Fibroblast of lung (primary cell): ENCODE measurements at places on chromosomes 7 and 10. TPM values are rescaled to one million over a fixed set of nuclear protein-coding genes. Genes with fewer than 3 reads are reported as not detected.

The VWDE gene
- total RNA-seq: under 0.01 and 0.17 TPM in 2 replicates

The GCC1 gene
- total RNA-seq: 38.8 and 39.0 TPM in 2 replicates

The ZNF736 gene
- total RNA-seq: 5.9 and 10.2 TPM in 2 replicates

The TLL2 gene
- total RNA-seq: 0.17 and 0.26 TPM in 2 replicates

The SKIDA1 gene
- 0.50 and 0.51 TPM in 2 replicates for total RNA-seq

The CHN2 gene
- 0.33 and 1.3 TPM in 2 replicates for total RNA-seq

The FAM180A gene
- 24.4 and 38.5 TPM in 2 replicates for total RNA-seq

The LIPN gene
- not detected in 2 replicates for total RNA-seq

The CALML3 gene
- not detected in 2 replicates for total RNA-seq

The ERCC6 gene
- 12.6 and 14.4 TPM in 2 replicates for total RNA-seq

The FAM131B gene
- 3.8 and 4.4 TPM in 2 replicates for total RNA-seq

The SPDYE2 gene
- total RNA-seq: not detected in 2 replicates

The GSTO2 gene
- 2.1 and 3.1 TPM in 2 replicates for total RNA-seq

The ACTR3C gene
- 0.50 and 2.6 TPM in 2 replicates for total RNA-seq
